Aorta (tissue), 5 donors: ENCODE measurements at places on chromosomes 3 and 15.

DNA sequence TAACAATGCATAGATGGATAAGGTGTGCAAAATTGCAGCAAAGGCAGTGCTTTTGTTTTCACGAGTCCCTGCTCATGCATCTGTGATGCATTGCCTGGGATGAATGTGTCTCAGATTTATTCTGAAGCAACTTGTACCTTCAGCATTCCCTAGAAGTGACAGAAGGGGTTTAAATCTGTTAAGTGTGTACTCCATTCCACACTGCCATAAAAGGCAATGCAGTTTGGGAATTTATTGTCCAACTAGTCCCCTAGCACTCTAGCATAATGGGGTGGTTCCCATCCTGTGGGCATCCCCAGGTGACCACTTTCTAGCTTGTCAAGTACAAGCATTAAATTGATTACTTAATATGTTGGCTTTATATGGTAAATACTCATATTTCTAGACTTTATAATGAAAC, 306.5 kb upstream of the CBLB start:
- no peak for DNase-seq

DNA sequence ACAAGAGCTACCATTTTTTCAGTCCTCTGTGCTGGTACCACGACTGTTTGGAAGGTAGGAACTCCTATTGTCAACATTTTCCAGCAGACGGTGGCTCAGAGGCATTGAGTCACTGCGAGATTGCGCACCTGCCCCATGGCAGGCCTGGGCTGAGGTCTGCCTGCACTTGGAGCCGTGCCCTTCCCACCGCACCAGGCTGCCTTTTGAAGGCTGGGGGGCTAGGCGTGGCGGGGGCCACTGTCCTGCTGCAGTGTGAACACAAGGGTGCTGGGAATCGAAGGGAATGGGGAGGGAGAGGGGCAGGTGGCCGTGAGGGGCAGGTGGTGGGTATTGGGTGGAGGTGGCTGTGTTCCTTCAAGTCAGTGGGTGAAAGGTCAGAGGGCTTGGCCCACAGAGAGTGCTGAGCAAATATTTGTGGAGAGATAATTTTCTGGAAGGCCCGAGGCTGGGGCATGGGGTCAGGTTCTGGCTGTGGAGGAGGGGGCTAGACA, 16.3 kb downstream of the SNX33 start:
- DNase-seq = no peak

GRCh38 chr3:149234671-149235245, 13.1 kb upstream of the CP start:
- no peak for DNase-seq

DNA sequence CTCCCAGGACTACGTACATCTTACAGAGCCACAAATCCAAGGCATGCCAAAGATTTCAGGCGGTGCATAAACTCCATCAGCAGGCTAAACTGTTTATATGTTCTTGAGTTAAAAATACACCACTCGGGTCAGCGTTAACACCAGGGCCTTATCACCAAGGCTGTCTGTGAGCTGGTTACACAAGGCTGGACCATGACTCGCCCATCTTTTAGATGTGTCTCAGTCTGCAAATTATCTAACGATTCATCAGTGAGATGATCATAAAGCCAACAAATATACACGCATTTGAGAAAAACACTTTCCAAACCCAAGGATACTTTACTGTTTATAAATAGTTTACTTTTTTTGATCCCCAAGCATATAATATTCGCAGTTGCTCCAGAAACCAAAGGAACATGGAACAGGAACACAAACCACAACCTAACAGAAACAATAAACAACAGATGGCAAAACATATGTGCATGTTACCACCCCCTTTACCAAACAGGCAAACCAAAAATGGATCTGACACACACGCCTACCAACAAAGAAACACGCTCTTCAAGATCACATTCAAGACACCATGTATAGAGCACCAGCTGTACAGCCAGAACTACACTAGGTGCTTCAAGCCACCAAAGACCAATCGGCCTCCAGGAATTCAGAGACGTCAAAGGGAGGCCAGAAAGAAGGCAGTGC, 15.4 kb downstream of the LRIG1 start:
- no peak for DNase-seq

DNA sequence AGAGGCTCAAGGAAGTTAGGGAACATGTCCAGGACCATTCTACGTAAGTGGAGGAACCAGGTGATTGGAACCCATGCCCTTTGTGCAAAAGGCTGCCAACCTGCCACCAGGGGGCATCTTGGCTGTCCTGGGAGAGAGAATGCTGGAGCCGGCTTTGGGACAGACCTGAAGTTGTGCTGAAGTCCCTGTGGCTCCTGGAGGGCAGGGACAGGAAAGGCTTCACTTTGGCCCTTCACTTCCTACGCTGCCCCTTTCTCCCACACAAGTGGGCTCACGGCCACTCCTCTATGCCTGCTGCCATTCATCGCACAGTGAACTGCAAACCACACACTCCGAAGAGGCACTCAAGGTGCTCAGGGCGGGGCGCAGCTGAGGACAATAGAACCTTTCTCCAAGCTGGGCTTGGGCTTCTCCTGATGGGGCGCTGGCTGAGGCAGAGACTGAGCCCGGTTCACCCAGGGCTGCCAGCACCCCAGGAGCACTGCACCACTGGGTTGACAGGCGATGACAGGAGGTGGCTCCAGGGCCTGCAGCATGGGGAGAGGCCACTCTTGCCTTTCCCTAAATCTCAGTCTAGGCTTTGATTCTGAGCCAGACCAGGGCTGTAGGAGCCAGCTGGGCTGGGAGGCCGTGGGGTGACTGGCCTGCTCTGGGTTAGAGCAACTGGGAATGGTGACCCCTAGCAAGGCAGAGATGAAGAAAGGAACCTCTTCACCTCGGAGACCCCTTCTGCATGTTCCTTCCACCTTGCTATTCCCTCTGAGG, 8.4 kb downstream of the SHF start:
- no peak for DNase-seq

GRCh38 chr3:152282813-152283212, 14.1 kb downstream of the MBNL1 start:
- no peak for DNase-seq

- DNase-seq = no peak
Measured at GRCh38 chr15:31353931-31354330, 27.3 kb downstream of the KLF13 start.

- DNase-seq = no peak
Measured at GRCh38 chr3:69388241-69388640, 2.4 kb upstream of the FRMD4B start.

DNA sequence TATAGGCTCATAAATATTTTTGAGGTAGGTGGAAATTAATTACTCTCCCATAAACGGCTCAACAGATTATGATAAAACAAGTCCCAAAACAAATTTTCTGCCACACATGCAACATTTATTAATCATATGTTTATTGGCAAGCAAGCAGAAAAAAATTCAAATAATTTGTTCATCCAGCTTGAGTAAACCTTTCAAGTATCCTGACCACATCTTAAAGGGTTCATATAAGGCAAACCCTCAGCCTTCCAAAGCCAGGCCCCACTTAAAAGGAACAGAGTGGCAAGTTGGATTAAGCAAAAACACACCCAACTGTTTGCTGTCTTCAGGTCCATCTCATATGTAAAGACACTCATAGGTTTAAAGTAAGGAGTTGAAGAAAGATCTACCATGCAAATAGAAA, 1042.3 kb downstream of the DIPK2A start:
- no peak for DNase-seq

DNA sequence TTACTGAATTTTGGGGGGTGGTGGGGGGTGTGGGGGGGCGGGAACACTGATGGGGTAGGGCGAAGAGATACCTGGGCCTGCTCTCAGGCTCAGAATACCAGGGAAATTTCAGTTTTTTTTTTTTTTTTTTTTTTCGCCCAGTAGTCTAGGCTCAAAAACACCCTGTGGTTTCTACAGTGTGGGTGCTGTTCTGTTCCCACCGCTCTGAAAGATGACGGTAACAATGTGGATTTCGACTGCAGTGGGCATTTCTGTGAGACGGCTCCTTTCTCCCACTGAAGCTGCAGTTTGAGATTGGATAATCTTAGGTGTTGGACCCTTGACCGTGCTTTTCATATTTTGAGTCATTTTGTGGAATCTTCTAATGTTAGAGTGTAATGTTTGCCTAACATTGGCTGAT, 143.8 kb upstream of the RGMA start:
- no peak for DNase-seq
